ENCODE measurements at places on chromosomes 5 and 9.

DNA sequence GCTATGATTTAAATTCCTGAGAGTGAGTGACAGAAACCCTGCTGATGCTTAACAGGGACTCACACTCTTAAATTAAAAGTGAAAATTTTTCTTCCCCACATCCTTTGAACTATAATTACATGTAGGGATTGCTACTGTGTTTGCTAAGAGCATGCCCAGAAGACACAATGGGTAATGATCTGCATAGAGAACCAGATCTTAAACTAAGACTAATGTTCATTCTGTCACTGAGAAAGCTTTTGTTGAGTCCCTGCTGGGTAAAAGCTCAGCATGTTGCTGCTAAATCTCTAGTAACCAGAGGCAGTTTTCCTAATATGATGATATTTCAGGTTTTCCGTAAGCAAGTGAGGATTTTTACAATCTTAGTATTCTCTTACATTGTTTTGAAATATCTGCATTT, 424.8 kb upstream of the SMC2 start:
- no peak for DNase-seq

DNA sequence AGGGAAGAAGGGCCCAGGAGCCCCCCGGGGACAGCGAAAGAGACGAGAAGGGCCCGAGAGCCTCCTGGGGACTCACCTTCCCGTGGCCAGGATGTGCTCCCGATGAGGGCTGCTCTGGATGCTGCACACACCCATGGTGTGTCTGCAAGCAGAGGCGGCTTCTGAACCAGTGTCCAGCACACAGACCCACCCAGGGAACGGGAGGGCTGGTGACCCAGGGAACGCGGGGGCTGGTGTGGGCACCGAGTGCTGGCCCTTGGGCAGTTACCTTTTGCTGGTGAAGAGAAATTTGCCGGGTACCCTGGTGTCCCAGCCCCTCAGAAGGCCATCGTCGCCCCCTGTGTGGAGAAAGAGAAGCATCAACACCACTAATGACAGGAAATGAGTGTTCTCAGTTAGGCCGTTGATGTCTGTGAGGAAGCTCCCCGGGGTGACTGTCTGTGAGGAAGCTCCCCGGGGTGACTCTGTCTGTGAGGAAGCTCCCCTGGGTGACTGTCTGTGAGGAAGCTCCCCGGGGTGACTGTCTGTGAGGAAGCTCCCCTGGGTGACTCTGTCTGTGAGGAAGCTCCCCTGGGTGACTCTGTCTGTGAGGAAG, 13.2 kb downstream of the MRPL41 start:
- DNase-seq = no peak

DNA sequence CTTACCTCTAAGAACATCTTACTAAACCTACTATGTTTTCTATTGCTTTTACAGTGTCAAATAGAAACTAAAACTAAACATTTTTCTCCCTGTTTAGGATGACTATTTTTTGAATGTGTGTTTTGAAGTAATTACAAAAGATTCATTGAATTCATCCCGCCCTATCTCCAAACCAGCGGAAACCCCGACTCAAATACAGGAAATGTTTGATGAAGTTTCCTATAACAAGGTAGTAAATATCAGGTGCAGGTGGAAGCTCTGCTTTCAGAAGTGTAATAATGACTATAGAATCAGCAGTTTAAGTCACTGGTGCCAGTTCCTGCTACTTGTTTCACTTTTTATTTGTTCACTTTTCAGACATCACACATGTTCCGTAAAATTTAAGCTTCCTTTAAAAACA, 20.0 kb downstream of the ERAP2 start:
- DNase-seq = no peak

DNA sequence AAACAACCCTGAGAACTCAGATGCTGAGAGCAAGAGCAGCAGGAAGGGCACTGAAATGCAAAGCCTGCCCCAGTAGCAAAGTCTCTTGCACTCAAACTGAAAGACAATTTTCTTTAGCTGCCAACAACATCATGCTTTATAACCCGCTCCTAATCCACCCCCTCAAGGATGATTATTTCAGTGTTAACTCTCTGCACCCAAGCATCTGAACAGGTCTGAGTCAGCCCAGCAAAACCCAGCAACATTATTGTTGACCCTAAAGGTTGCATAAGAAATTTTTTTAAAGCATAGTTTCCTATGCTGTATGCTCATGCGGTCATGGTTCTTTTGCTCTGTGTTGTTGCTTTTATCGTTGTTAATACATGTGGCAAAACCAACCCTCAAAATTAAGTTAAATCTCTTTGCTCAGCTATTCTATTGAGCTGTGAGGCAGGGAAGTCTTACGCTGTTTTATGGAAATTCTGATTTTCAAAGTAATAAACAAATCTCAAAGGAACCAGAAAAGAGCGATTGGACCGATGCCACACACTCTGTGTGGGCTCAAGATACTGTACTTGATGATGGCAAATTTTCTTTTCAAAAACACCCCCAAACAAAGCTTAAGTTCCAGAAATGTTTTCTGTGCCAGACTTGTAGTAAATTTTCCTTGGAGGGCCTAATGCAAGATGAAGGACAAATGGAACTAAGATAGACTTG, 440.6 kb upstream of the MPDZ start:
- peak; percentile 78 for DNase-seq

DNA sequence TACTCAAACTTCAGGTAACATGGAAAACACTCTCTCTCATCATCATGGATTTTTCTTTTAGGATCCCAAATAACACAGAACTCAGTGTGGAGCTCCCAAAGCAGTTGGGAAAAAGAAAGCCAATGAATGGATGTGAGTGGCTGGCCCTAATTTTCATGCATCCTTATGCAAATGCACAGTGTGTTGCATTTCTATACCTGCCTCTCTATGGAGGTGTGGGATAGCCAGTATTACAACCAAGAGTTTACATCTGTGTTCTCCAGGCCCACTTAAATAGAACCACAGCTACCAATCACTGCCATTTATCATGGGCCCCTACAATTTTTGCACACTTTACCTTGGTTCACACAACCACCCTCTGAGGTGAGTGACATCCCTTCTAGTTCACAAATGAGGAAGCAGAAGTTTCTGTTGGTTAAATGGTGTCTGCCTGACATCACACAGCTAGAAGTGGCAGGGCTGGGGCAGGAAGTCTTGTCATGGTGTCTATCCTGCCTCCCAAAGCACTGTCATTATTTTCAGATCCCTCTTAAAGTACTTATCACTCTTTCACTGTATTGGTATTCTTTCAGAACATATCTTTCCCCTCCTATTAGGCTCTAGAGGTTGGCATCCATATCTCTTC, 17.3 kb downstream of the MAMDC2 start:
- DNase-seq = no peak

DNA sequence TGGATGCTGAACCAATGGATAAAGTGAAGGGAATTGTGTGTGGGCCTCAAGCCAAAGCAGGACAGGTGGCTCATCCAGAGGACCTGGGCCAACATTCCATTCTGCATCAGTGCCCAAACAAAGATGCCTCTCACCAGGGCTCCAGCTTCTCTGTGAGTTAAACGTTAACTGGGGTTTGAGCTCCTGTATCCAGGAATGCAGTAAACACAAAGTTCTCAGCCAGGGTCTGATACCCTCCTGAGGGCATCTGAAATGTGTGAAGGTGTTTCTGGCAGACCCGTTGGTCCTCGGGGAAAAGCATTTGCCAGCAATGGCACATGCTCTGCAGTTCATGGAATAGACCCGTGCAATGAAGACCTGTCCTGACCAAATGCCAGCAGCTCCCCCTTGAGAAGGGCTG, 33.9 kb upstream of the AOPEP start:
- peak; percentile 34 for DNase-seq

- DNase-seq = no peak
Measured at GRCh38 chr5:2998106-2998505, 246.6 kb upstream of the IRX2 start.

- no peak for DNase-seq
Measured at GRCh38 chr5:145689235-145689634, 145.9 kb downstream of the PRELID2 start.

DNA sequence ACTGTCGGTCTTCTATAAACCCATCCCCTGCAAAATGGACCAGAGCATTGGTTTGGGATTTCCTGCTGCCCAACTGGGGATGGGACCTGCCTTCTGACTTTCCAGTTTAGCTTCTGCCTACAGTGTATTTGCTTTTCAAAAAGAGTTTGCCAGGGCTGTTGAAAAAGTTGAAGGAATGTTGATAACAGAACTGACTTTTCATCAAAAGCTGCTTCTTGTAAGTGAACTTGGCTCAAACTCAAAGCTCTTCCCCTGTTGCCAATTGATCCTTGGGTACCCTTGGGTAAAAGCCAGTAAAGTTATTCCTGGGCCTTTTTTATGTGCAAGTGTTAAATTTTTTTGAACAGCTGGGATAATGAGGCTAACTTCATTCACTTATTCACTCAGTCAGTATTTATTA, 142.9 kb upstream of the SLC30A5 start:
- no peak for DNase-seq

DNA sequence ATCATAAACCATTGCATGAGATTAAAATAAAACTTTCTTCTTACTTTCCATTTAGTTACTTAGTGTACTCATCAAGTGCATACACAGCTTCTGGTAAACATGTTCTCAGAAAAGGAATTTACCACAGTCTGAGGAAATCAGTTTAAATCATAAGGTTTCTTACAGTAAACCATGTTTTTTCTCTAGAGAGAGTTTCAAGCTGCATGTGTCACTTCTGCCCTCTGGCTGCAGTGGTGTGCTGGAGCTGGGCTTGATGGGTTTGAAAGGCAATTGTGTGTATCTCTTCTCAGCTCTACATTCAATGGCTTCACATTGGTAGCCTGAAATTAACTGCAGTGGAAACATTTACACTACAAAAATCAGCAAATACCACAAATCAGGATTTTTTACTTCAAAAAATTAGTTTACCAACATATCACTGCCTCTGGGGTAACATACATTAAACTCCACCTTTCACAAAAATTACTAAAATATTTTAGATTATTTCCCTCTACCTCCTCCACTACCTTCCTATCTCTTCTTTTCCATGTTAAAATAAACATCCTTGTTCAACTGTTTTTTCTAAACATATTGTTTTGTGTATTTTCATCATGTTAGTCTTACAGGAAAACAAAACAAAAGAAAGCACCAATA, 414.3 kb downstream of the ANXA1 start:
- peak; percentile 13 for DNase-seq

DNA sequence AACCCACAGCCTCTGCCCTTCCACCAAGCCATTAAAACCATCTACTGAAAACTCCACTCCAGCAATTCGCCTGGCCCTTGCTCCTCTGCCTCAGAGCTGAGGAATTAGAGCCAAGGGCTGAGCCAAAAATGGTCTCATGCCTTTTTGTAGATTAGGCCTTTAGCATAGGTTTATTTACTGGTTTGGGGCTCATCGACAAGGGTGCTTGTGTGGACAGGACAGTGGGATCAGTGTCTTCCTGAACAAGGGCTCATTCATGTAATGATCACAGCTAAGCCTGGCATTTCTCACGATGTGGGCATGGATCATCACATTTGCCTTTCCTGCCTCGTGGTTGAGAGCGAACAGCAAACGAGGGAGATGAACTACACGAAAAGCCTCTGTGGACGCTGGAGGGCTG, 59.2 kb upstream of the PHF24 start:
- no peak for DNase-seq
